CD4-positive, CD25-positive, alpha-beta regulatory T cell (primary cell): ENCODE measurements at places on chromosomes 12 and 14.

- no peak for DNase-seq
Measured at GRCh38 chr14:96582995-96583394, 80.8 kb downstream of the PAPOLA start.

- DNase-seq: peak; percentile 24
Measured at GRCh38 chr12:122395319-122395718, 27.1 kb downstream of the CLIP1 start.

- DNase-seq: no peak
Measured at GRCh38 chr14:91731018-91731417, 868 bp downstream of the CATSPERB start.

- no peak for DNase-seq
Measured at GRCh38 chr12:132102297-132102696, 41.8 kb downstream of the DDX51 start.

DNA sequence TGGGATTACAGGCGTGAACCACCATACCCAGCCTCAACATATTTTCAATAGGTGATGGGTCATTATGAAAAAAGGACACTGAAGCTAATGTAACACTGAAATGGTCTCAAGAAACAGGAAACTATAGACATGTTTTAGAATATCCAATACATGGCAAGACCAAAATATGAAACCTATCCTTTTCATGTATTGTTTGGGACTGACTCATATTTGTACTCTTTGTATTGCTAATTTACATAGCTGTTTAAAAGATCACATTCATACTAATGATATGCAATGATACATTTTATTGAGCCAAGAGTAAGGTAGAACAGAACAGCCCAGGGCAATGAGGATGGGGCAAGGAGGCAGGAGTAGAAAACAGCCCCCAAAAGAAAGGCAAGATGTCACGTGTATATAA, 32.6 kb downstream of the RESF1 start:
- DNase-seq: no peak

GRCh38 chr12:65858831-65859230, 34.5 kb downstream of the HMGA2 start:
- DNase-seq: no peak

DNA sequence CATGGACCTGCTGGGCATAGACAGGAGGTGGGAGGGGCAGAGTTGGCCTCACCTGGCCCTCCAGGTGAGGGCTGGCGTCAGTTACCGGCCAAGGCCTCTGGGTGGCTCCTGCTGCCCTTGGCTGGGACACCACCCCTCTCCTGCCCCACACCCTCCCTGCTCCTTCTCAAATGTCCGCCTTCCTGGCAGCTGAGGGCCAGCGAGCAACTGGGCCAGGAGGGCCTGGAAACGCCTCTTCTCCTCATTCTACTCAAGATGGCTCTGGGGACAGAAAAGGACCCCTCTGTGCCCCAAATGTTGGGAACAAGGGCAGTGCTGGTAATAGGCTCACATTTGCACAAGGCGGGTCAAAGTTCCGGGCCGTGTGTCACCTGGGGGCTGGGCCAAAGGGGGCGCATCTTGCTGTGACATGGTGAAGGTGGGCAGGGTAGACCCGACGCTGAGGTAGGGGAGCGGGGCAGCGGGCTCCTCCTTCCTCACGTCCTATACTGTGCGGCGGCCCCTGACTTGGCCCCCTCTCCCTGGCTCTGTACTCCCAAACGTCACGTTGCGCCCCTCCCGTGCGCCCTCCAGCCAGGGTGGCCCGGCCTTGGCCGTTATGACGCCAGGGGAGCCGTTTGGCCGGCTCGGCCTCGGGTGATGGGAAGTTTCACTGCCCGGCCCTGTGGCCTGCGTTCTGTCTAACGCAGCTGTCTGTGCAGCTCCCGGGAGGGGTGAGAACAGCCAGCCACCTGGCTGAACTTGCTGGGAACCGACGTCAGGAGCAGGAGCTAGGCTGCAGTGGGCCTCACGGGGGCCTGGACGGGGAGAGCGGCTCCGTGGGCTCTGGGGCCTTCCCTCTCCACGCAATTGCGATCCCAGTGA, 18.0 kb upstream of the DLK1 start:
- DNase-seq: no peak

- DNase-seq: no peak
Measured at GRCh38 chr12:117468016-117468415, 106.6 kb upstream of the NOS1 start.

DNA sequence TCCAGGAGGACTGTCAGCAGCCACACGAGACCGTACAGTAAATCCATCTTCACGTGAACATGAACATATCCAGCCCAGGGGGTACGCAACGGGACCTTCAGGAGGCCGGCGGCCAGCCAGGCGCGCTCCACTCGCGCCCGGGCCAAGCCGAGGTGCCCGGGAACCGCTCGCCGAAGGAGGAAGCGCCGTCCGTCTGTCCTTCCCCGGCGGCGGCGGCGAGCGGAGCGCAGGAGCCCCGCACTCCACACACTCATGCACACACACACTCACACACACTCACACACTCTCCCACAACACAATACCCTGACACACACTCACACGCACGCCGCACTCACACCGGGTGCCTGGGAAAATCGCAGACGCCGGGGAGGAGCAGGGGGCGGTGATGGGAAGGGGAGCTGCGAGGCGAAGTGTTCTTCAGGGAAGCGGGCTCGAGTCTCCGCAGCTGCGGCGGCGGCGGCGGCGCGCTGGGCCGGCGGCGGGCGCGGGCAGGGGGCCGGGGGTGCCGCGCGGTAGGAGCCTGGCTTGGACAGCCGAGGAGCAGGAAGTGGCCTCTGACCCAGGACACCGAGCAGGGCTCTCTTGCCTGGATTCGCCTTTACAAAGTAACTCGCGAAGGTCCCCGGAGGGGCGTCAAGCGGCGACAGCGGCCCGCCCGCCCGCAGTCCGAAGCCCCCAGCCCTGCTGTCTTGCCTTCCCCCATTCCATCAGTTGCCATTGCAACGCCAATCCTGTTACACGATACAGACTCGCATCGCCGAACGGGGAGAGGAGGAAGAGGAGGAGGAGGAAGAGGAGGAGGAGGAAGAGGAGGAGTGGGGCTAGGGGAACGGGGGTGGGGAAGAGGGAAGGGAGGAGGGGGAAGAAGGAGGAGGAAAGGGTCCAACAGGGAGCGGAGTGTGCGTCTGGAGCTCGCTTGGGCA, 601 bp downstream of the MDGA2 start:
- DNase-seq: no peak

DNA sequence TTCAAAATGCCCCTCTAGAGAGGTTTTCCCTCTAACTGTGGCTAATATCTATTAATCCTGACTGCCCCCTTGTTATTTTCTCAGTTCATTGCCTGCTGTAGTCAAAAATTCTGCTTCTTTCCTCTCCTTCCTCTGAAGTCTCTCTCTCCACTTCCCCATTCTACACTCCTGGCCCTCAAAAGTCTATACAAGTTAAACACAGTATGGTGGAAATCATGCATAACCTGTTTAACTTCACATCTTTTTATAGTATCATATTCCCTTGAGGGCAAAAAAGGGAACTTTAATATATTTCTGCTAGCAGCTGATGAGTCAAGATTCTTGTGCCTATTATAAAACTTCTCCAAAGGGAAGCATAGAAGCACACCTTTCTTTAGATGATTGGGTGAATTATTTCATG, 16.7 kb downstream of the GRIP1 start:
- no peak for DNase-seq

DNA sequence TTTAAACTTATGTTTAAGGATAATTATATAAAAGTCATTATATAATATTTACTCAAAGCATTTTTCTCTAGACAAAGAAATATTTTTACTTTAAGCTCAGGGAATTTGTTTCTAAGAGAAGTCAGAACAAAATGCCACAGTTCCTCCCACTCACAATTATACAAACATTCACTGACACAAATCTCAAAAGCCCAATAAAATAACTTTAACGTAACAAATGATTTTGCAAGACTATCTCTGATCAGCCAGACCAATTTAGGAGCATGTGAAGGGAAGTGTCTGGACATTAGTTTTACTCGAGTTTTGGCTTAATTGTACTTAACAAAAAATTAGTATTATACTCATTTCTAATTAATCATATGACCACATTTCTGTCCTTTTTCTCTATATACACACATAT, 41.2 kb downstream of the COCH start:
- no peak for DNase-seq

DNA sequence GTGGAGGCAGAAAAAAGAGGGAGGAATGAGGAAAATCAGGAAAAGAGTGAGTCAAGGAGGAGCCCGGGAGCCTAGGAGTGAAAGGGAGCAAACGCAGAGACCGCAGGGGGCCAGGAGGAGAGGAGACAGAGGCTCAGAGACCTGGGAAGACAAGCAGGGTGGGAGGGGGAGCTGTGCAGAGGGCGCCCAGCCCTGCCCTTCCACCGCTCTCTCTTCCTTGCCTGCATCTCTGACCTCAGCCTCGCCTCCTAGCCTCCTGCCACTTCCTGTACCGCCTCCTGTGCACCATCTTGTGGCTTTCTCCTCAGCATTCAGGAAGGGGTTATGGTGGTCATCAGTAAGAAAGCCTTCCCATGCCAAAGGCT, 1.3 kb downstream of the CLSTN3 start:
- DNase-seq: peak; percentile 51

DNA sequence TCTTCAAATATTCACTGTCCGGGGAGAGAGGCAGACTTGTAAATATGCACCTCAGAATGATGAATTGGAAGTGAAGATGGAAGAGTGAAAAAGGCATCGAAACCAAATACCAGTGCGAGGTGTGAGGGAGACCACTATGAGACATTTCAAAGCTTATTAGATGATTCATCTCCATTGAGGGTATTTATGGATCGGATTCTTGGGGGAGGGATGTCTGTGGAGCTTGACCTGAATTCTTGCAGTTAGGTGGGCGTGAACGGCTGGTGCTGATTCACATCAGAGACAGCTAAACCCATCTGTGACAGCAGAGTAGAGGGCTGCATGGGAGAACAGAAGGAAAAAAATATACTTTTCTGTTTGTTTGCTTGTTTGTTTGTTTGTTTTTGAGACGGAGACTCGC, 677.2 kb downstream of the AACS start:
- no peak for DNase-seq

DNA sequence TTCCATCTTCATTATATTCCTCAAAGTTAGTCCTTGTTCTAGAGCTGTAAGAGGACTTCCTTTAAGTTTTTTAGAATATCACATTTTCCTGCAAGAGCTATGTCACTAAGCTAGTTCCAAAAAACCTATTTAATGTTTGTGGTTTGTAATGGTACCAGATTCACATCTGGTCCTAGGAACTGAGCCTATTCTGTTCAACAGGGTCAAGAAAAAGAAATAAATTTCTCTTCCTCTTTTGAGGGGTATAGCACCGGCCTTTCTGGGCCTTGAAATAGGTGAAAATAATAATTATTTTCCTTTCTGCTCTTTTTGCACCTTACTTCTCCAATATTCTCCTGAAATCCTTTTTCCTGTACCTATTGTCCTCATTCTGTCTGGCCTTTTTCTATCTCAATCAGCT, 3.6 kb upstream of the STXBP6 start:
- DNase-seq: no peak

GRCh38 chr12:81759190-81760051, at the start of gene PPFIA2:
TSS of gene PPFIA2 (minus strand) at chr12:81759350.
- DNase-seq: no peak

DNA sequence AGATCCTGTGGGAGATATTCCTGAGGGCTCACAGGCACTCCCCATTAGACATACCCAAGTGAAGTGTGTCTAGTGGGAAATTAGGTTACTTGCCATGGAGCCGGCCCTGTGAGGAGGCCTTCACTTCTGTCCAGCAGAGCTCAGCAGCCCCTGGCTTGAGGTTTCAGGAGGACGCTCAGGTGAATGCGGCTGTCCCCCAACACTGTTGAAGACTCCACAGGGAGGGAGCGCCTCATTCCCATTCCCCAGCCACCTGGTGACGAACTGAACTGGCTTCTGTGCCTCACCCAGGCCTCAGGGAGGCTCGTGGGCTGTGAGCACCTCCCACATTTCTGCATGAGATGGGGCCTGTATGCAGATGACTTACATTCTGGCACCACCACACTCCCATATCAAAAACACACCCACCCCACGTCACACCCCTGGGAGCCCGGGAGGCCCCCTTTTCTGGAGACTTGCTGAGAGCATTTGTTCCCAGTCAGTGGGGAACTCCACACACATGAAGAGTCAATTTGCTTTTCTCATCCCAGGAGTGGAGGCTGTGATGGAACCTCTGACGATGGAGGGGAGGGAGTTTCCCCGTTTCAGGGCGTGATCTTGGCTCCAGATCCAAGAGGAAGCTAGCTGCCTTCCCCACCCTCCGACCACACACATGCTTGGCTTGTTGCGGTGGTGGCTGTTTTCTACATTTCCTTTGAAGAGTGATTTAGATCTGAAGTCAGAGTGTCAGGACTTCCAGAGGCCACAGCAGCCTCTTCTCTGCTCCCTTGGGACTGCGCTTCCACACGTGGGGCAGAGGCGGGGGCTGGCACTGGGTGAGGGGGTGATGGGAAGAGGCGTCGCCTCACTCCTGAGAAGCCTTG, 120.7 kb downstream of the ADGRD1 start:
- DNase-seq: no peak

GRCh38 chr14:67683842-67684241, 9.4 kb upstream of the VTI1B start:
- DNase-seq: no peak

DNA sequence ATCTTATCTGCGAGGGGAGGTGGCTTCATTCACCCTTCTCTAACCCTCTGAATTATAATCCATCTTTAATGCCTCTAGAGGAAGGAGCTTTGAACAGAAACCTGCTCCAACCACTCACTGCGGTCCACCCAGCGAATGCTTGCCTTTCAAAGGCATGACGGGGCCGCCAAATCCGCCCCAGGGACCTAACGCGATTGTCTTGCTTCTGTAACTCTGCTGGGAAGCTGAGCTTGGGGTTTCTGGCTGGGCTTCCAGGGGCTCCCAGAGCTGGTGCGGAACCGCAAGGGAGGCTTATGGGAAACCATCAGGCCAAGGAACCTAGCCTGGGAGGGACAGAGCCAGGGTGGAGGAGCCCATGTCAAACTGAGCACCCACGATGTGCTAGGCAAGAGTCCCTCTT, 231.2 kb upstream of the LHX5 start:
- no peak for DNase-seq

- DNase-seq: no peak
Measured at GRCh38 chr12:80241576-80242273, 142.4 kb downstream of the OTOGL start.

- no peak for DNase-seq
Measured at GRCh38 chr12:106288494-106289195, 13.9 kb upstream of the TCP11L2 start.

DNA sequence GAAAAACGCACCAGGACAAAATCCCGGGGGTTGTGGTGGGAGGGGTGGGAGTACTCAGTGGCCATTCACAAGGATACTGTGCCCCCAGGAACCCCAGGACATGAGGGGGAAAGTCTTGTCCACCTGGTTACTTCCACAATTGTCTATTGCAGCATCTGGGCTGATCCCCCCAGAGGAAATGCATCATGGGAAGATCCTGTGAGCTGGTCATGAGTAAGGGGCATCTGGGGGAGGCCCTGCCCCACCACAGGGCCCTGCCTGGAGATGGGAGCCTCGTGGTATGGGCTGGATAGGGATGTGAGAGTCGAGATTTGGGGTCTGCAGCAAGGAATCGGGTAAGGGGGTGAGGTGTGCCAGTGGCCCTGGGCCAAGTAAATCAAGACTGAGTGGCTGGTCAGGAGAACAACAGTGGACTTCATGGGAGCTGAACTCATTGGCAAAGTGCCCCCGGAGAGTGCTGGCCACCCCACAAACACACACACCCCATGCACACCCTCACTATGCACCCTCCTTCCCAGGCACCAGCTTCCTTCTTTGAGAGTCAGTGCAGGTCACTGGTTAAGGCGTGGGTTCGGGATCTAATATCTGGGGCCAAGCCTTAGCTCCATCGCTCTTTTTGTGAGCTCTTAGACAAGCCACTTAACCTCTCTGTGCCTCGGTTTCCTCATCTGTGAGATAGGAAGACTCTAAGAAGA, 3.0 kb upstream of the SERPINA1 start:
- DNase-seq: no peak

- no peak for DNase-seq
Measured at GRCh38 chr12:113368331-113368730, 9.9 kb downstream of the PLBD2 start.

GRCh38 chr14:50667684-50667995, 466 bp downstream of the SAV1 start:
- DNase-seq: no peak
